ENCODE measurements at places on chromosomes 5 and 9.

DNA sequence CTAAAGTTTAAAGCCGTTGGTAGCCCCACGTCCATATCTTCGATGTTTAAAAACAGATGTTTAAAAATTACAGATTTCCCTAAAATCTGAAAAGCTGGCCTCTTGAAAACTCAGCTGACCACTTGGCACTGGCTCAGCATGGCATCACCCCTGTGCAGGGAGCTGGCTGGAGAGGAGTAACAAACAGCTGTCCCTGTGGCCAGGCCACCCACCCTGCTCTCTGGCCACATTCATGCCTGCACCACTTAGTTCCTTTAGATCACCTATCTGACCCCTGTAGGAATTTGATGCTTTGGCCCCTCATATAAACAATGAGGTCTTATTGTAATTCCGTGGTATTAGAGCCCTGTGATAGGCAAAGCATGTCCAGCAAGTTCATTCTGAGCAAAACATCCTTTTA lies 107.5 kb downstream of the FRMD3 start:
- no peak for DNase-seq

DNA sequence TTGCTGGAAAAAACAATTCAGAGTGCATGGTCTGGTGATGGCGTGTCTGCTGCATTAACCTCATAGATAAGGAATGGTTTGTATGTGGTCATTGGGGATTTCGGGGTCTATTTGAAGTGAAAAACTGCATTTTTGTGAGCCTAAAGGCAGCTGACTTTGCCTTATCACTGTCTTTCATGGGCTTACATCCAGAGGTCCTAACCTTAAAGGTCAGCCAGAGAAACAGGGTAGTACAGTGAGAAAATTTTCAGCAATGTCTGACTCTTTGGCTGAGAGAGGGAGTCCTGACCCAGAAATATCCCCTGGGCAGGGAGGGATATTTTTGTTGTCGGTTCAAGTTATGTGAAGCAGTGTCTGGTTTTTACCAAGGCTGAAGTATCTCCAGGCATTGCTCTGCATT lies 5.7 kb downstream of the PCSK5 start:
- no peak for DNase-seq

- peak; percentile 69 for DNase-seq
These were observed 2.5 kb upstream of the NDFIP1 start for GRCh38 chr5:142106061-142106460.

- no peak for DNase-seq
These were observed 54.5 kb downstream of the GALNT12 start for GRCh38 chr9:98861781-98862504.

GRCh38 chr5:181167814-181168488 lies 20.6 kb downstream of the OR2V2 start:
- DNase-seq: no peak

DNA sequence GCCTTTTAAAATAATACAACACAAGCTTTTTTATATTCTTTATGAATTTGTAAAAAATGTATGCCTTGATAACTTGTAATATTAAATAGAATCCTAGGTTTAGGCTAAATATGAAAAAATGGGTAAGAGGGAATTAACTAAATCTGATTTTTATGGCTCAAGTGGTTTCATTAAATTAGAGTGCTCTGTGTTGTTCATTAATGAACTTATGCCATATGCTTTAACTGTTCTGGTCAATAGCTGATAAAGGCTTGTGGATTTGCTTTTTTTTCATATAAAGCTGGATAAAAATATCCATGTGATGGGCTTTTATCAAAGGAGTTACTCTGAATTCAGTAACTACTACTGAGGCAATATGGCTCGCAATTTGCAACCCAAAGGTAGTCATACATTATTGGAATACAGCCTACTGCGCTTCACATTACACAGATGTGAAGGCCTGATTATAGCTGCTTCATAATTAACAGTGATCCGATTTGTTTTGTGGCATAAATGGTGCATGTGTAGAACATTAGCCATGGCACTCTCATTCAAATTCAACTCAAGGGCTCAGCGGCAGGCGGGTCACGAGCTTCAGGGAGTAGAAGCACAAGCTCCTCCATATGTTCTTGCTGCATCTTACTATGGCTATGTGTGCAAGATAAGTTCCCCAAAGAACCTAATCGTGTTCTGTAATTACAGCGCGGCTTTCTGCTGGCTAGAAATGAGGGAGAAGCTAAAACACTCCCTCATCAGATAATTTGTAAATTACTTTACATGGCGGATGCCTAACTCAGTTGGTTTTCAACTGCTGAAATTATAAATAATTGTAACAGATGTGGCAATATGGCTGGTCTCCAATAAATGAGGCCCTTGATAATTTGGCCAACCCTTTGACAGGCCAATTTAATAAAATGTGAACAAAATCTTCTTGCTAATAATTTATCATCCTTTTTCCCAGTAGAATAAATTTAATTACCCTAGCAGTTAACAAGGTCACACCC lies 188.3 kb downstream of the CNTLN start:
- DNase-seq: no peak

GRCh38 chr9:98774746-98775145 lies 21.6 kb downstream of the ANKS6 start:
- no peak for DNase-seq

DNA sequence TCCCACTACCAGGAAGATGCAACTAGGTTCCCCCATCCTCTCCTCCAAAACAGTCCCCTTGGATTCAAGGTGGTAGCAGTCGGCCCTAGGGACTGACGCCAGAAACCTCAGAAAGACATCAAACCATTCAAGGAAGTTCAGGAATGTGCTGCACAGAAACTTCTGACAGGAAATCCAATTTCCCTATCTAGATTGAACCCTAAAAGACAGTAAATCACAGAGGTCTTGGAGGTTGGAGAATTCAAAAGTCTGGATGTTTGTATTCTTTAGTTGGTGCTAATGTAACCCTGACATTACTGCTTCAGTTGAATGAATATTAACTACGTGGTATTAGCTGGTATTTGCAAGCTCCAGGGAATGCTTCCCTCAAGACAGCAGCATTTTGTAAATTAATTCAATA lies 125.3 kb downstream of the SYK start:
- DNase-seq: no peak

- peak; percentile 45 for DNase-seq
These were observed 327.8 kb downstream of the TMEM167A start for GRCh38 chr5:82749461-82749820.

DNA sequence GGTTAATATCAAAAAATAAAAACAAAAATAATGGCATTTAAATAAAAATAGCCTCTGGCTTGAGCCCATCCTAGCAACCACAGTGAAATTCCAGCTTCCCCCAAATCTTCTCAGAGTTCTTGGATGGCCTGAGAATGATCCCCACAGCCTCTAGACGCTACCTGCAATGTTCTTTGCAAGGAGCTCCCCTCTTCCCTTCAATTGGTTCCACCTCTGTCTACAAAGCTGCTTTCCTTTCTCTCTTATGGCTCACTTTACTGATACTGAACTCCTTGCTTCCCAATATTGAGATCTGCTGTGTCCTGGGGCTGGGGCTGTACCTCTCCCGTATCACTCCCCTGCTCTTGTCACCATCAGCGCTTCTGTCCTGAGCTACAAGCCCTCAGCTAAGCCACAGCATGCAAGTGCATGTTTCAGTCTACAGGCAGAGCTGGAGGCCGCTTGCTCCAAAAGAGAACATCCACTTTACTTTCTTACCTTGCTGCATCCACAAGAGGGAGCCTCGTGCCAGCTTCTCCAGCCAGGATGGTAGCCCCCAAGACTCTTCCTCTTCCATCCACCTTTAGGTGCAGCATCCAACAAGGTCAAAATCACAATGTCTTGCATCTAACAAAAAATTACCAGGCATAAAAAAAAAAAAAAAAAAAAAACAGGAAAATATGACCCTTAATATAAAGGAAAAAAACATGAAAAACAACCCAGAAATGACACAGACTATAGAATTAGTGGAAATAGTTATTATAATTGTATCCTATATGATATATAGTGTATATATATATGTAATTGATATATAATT lies 57.4 kb upstream of the PRSS3 start:
- DNase-seq: no peak

DNA sequence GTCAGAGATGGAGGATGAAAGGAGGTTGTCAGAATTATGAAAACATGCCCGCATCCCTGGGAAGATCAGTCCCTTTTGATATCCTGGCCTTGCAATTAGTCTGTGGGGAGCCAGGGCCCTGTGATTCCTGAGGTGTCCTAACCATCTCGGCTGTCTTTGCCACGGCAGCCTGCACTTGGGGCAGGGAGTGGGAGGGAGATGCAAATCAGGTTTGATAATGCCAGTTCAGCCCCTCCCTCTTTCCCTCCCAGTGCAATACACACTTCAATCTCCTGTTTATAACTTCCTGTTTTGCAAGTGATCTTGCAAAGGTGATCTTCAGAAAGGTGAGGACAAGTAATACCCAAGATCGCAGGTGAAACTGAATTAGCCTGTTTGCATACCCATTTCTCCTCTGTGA lies 114.0 kb upstream of the ALDH1B1 start:
- no peak for DNase-seq

DNA sequence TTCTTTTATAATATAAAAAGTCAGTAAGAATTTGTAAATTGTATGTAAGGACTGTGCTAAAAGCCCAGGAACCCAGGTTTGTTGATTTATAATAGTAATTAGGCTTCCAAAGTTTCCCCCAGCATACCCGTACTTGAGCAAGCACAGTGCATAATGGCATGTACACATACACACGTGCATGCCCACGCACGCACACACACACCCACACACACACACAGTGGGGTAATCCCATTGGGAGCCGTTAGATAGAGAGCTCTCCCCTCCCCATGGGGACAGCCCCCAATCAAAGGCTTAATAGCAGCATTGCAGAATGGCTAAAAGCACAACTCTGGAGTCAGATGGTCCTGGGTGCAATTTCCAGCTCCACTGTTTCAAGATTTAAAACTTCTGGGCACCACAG lies 319.7 kb upstream of the RFX3 start:
- no peak for DNase-seq

DNA sequence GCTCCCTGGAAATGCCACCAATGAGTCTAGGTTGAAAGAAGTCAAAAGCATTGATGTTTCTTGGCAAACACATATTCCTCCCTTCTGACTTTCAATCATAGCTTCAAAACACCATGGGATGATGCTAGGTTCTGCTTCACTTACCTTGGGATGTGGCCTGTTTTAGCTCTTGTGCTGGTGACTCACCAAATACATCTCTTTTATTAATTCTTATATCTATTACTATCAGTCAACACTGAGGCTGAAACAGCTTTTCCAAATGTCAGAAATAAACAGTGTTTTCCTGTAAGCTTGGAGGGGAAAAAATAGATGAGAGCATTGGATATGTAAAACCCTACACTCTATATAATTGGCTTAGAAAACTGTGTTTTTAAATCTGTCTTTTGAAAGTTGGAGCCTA lies 245.4 kb upstream of the NREP start:
- no peak for DNase-seq

DNA sequence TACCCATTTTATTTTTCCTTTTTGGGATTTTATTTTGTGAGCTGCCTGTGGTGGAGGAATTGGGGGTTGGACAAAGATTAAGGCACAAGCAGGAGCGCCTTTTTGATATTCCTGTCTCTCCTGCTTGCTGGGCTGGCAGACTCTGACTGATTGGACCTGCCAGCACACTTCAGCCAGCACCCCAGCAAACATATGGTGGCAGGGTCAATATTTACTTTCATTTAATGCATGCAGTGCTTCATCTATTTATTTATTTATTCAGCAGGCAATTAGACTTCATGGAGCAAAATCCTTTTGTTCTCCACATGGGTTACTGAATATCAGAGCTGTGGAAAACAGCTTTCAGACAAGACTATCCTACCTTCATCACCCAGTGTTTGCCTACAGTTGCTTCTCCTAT lies 48.4 kb upstream of the EPB41L4A start:
- DNase-seq: no peak

DNA sequence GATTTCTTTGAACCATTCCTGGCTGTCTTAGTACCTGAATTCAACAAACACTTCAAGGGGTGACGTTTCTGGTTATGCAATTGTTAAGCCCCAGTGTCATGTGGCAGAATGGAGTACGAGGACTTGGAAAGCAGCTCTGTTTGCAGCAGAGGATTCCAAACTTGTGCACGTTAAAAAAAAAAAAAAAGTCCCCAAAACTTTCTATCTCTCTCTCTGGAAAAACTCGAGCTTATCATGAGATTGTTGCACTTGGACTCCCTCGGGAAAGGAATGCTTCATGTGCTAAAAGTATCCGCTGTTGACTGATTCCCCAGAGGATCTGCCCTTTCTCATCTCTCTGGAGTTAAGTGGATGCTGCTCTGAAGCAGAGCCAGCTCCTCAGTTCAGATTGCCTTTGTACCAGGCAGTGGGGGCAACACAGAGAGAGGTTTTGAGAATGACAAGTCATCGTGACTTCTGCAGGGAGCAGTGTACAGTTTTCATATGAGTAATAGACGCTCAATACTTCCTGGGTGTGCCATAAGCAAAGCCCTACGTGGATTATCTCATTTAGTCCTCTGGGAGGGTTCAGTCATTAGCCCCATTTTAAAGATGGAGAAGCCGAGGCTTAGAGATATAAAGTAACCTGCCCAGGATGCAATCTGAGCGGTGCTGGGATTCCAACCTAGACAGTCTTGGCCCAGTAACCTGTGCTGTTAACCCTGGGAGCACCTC lies 28.1 kb downstream of the TMOD1 start:
- DNase-seq: no peak

GRCh38 chr9:35522187-35522586 lies 32.3 kb downstream of the RUSC2 start:
- DNase-seq: no peak

DNA sequence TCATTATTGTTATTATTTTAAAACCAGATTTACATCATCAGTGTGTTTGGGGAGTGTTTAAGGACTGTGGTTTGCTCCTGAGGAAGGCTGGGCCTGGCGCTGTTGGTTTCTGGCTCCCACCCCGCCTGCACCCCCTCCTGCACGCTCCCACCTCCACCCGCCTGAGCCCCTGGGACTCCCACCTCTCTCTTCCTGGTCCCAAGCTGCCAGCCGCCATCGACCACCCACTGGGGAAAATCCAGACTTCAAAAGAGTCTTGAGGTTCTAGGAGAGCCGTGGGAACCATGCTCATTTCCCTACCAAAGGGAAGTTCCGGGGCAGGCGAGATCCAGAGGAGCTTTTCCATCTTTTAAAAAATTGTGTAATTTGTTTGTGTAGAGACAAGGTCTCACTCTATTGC lies 35.0 kb upstream of the FUBP3 start:
- DNase-seq: no peak

DNA sequence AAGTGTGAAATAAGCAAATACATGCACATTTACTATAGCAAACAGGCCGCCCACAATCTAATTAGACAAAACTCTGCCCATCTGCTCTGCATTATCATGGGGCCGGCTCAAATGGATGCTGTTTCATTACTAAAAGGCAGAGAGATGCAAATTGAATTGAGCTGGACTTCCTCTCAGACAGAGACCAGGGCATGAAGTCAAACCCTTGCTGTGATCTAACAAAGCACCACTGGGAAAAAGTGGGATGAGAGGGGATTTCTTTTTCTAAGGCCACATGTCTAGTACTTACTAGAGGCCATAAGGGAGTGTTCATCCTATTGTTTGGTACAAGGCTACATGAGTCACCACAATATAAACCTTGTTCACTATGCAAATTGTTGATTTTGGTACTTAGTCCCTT lies 614.7 kb downstream of the ISL1 start:
- no peak for DNase-seq

DNA sequence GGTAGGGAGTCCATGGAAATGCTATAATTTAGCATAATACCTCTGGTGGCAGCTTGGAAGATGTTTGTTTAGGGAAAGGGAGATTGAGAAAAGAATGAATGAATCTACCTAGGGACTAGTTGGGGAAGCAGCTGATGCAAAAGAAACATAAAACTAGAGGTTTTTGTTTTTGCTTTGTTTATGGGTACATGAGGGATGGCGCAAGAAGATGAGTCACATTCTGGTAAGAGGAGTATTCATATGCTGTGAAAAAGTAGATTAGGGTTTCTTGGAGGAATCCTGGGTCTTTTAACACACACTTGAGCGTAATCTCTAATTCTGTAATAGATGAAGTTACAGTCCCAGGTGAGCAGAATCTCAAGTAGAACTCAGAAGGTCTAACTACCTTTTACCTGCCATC lies 17.1 kb downstream of the C9orf43 start:
- no peak for DNase-seq

Data from right lung (tissue), 10 donors.